Stimulated activated CD8-positive, alpha-beta memory T cell treated with anti-CD3 and anti-CD28 coated beads, Interleukin-7, amount 100 ng/mL, for 1 hour (primary cell): ENCODE measurements at places on chromosomes 2 and 18.

- peak; percentile 58 for DNase-seq
These were observed at the start of gene SH2D6 for GRCh38 chr2:85418132-85419008. Gene SH2D6, plus strand, starts transcription at chr2:85418714. Its CDS starts 10,752 bp downstream, at chr2:85429466.

DNA sequence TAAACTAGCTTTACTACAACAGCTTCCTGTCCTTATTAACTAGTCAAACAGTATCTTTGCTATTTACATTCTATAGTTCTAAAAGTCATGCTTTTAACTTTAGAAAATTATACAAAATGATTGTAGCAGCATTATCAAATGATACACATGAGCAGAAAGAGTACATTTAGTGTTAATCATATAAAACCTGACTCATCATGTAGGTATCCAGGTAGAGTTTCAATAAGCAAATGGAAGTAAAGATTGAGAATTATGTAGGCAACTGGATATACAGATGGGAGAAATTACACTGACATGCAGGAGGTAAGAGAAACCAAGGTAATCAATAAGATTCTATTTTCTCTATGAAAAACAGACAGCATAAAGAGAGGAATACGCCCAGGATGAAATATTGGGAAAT is 33.8 kb downstream of the TRIP12 start:
- no peak for DNase-seq

- DNase-seq = no peak
These were observed 249.8 kb downstream of the ANAPC1 start for GRCh38 chr2:111634050-111634794.

- no peak for DNase-seq
These were observed 400.9 kb downstream of the TSN start for GRCh38 chr2:122156176-122156890.

- peak; percentile 40 for DNase-seq
These were observed 33.1 kb downstream of the ARL4C start for GRCh38 chr2:234463626-234464290.

DNA sequence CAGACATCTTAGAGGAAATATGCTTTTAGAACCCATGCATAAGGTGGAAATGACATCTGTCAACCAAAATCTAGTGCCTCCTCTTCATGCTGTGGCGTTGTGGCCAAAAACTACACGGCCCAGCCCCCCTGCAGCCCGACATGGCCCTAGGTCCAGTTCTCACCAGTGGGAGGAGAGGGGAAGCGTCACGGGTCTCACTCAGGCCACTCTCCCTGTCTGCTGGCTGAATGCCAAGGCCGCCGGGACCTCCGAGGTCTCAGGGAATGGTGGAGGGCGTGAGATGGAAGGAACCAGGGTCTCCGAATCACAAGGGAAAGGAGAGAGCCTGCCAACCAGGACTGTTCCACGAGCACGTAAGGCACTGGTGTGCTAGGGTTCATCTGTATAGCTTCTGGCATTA is 361.0 kb downstream of the ANAPC1 start:
- DNase-seq = no peak

DNA sequence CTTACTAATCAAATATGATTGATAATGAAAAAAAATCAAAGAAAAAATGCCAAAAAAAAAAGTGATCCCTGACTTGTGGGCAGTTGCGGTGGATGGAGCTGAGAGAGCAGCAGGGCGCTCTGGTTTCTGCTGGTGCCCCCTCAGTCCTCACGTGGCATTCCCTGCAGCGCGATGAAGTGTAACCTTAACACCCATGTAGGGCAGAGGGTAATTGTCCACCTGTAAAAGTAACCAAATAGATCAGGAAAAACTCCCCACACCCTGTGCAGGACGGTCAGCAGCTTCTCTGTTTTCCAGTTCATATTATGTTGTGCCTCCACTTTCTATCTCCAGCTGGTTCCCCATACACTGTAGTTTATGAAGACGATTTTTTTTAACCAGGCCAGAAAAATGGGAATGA is 25.0 kb downstream of the COA5 start:
- no peak for DNase-seq

GRCh38 chr18:12032786-12033642 is 51.7 kb downstream of the IMPA2 start:
- DNase-seq = no peak

DNA sequence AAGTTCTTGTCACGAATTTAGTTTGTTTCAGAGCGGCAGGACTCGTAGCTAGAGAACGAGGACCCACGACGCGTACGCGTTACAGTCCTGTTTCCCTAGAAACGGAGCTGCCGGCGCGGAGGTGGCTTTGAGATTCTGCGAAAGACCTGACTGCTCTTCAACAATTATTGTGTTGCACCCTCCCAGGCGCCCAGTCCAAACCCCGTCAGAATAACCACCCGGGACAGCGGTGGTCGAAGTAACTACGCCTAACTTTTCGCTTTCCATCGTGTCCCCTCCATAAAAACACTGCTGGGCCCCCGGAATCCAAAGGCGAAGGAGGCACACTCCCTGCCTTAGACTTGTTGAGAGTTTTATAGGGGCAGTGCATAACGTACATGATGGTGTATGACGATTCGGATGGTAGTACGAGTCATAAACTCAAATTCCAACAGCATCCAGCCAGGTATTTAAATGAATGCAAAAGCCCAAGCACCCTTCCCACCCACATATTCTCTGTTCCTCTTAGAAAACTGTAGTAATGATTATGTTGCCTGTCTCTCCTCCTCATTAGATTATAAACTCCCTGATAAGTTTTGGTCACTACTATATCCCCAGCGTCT is 651 bp upstream of the STAM2 start:
- no peak for DNase-seq

GRCh38 chr2:145199827-145200706 is 680.1 kb upstream of the ZEB2 start:
- no peak for DNase-seq

- DNase-seq = no peak
These were observed 10.1 kb upstream of the ID2 start for GRCh38 chr2:8671802-8672201.

DNA sequence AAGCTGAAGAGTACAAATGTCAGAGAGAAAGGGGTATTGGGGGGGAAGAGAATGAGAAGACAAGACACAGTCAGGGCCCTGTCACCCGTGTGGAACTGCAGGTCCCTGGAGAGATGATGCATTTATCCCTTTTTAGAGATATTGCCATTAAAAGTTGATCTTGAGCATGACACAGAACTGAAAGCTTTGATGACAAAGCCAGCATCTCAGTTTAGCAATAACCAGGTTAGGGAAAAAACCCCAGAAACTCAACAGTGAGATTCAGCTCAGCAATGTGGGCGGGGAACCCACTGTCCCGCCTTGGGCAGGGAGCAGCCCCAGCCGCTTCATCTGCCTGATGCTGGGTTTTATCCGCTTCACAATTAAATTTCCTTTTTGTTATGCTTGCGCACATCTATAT is 181.1 kb downstream of the NEDD4L start:
- DNase-seq = no peak
